ENCODE measurements at places on chromosomes 4 and X.

- no peak for DNase-seq
Measured at GRCh38 chr4:155174668-155175067, 33.8 kb upstream of the NPY2R start.

DNA sequence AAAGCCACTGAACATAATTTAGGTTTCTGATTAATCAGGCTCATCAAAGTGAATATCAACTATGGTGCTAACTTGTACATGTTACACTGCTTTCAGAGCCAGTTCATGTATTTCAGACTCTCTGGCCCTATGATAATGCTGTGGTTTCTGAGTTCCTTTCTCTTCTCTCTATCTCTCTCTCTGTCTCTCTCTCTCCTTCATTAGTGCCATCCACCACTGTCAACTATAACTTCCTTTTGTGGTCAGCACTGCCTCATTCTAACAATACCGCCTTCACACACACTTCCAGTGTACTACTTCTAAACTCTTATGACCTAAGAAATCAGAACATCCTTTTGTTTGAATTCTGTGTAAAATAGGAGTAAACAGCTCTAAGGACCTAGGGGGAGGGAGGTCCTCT is 907.1 kb downstream of the RPA4 start:
- no peak for DNase-seq

DNA sequence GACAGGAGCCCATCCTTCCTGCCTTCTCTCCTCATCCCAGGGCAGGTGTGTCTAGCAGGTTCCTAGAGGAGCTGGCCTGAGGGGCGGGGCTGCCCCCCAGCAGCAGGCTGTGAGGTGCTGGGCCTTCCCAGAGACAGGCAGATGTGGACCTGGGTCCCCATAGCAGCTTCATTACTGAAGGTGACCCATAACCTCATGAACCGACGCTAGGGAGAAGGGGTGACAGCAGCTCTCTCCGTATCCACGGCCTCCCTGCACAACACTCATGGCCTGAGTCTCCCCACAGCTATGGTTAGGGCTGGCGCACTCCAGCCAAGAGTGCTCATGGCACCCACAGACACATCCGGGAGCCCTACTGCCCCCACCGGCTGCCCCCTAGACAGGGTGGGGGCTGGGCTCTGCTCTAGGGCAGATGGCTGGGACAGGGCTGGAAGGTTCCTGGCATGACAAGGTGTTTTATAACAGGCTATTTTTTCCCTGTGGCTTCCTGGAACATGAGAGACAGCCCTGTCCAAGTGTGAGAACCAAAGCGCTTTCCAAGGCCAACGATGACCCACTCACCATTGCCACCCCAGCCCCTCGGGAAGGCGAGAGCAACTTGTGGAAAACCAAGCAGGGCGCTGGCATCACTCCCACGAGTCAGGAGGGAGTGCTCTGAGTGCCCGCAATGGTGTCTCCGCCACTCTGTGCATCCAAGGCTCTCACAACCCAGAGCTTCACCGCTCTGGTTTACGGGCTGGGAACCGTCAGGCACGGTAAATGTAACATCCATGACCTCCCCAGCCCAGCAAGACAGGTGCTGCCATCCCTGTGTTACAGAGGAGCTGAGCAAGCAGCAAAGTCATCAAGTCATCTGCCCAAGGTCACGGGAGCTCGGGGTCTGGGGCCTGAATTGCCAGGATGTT is 59.8 kb downstream of the ACOX3 start:
- no peak for DNase-seq

- DNase-seq = no peak
Measured at GRCh38 chr4:145936142-145936996, 2.3 kb downstream of the ZNF827 start.

DNA sequence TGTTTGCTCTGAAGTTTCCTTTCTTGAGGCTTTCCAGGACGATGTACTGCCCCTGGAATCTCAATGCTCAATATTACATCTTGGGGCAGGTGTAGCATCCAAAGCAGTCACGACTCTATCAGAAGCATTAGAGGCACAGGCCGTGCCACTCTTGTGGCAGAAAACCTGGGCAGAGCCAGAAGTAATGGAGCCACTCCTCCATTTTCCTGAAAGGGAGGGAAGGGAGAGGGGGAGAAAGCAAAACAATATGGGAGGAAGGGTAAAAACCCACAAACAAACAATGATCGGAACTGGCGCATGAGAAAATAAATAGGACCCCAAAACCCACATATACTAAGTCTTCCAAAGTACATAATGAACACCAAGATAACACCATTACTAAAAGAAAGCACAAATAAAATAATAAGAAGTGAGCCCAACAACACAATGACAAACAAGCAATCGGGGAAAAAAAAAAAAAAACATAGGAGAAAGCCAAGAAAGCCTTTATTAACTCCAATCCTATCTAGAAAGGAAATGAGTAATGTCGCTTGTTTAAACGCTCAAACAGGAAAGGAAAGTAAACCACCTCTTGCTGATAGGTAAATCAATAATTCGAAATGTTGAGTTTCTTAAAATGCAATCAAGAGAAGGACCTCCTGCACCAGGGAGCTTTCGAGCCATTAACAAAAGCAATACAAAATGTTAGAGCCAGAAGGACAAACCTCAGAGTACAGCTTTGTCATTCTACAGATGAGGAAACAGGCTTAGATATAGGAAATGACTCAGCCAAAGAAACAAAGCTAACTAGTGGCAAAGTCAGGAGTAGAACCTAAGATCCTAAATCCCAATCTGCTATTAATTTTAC is 117.4 kb downstream of the ATRX start:
- no peak for DNase-seq

DNA sequence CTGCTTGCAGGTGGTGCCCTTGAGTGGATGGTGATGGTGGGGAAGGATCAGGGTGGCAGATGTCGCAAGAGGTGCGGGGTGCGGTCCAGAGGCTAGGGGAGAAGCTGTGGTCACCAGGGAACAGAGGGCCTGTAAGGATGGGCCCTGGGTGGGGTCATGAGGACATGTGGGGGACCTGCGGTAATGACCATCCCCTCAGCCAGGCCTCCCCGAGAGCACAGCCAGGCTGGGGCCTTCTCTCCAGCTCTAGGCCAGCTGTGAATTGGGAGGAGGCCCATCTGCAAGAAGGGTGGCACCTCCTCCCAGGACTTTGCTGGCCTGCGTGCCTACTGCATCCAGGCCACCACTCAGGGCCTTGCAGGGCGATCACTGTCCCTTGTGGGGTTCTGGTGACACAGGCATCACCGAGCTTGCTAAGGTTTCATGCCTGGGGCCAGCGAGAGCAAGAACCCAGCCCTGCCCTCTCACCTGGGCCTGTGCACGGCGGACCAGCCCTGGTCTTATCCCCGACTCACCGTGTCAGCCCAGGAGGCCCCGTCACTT is 34.1 kb upstream of the MXD4 start:
- no peak for DNase-seq

- no peak for DNase-seq
Measured at GRCh38 chr4:150974750-150975149, 40.3 kb downstream of the LRBA start.

DNA sequence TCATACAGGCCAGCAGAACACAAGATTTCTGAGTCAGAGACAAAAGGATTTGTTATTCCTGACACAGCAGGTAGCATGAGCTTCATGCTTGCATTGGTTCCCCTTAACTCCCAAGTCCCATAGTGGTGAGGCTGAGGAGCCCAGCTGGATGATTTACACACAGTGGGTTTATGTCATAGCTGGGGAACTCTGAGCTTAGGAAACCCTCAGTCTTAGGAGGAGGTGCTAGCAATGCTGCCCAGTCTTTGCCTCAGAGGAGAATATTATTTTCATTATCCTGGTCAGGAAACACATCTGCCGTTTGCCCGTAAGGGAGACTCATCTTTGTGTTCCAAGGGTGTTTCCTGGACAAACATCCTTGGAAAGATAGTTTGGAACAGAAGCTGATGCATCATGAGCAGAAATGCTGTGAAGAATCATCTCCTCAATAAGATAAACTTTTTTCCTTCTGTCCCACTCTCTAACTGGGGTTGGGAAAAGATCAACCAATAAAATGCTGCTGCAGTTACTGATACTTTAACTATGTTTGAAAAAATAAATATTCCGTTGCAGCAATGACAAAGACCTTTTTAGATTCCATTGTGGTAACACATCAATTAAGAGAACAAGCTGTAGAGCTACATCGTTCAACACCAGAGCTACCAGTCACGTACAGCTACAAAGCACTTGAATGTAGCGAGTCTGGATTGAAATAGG is 146.8 kb downstream of the DCLK2 start:
- no peak for DNase-seq

DNA sequence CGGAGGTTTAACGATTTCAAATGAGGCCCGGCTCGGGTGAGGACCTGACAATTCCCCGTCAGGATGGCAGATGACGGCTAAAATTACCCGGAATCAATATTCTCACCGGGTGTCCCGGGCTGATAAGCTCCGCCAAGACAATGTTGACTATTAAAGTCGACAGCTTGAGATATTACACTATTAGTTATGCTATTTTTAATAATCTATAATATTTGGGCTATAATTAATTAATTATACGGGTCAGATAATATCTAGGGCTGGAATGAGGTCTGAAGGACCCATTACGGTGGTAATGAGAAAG is 9.4 kb upstream of the NKX1-1 start:
- no peak for DNase-seq

GRCh38 chr4:25343671-25344070 is 31.1 kb downstream of the ZCCHC4 start:
- no peak for DNase-seq

DNA sequence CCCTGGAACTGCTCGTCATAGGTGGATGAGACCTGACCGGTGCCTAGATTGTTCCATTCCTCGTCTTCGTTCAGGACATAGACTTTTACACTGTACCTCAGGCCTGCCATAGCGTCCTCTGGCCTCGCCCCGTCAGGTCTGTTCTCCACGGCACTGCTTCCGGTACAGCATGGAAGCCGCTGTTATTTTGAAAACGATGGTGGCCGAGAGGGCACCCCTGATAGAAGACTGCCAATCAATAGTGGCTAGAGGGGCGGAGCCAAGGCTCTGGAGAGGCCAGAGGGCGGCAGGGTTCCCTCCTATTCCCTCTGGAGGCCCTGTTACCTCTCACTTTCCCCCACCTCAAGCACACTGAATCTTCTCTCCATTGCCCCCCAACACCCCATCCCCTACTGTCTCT is at the start of gene PPP4R3C:
PPP4R3C (minus strand) TSS at position 155 of the 400 bp plus-strand sequence; CDS start at position 110, 45 bp downstream.
- DNase-seq = no peak

DNA sequence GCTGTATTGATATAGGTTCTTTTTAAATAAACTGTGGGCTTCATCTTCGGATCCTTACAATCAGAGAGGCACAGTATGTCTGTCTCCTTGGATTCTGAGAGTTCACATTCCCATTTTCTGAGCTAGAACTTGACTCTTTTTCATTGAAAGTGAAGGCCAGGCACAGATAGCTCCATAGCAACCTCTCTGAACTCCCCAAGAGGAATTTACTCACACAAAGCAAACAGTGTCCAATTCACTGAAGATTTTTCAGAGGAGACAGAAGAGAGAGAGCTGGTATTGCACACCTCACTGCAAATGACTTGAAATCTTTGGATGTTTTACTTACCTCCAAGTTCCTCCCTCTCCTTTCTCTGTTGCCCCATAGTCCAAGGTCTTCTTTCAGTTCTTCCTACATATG is 130.9 kb upstream of the CASK start:
- no peak for DNase-seq

DNA sequence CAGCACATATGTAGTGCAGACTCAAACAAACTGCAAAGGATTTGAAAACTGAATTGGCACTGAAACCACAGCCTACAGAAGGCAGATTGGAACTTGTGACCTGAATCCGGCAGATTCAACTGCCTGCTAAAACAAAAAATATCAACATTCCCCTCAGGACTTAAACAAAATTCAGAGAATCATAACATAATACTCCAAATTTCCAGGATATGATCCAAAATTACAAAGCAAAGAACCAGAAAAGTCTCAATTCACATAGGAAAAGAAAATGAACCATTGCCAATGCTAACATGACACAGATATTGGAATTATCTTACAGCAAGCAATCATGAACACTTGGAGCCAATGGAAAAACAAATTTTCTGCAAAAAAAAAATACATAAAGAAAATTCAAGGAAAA is 250.4 kb downstream of the PRDM5 start:
- no peak for DNase-seq

DNA sequence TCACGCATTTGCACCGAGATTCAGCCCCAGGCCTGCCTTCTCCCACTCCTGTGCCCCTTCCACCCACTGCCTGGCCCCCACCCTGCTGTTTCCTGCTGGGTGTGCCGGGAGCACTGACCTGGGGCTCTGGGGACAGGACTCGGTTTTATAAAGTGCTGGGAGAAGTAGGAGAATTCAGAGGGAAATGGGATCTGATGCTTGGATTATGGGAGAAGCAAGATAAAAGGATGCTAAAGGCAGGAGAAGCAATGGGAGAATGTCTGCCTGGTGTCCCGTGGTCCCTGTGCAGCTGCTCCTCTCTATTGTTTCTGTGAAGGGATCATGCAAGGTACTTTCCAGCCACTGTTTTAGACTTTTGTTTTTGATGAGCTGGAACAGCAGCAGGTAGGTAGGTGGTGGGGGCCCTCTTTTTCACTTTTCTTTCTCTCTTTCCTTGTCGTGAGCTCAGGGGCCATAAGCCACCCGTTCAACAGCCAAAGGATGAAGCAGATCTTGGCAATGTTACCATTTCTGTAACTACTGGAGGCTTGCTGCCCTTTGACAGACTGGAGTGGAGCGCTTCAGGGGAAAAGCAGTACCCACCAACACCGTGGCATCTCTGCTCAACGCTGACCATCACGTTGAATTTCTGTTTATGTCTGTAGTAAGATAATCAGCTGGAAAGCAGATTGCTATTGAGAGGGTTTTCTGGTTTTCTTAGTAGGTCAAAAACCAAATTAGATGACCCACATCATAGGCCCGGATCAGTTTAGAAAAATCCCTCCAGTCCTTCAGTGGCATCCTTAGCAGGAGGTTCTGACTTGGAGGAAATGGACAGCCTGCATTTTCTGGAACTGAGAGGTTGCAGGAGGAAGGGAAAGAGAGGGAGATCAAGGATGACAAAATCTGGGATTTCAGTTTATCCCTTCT is 63.8 kb upstream of the ENPP6 start:
- no peak for DNase-seq

GRCh38 chrX:131356725-131357124 is 67.6 kb upstream of the IGSF1 start:
- DNase-seq = no peak

DNA sequence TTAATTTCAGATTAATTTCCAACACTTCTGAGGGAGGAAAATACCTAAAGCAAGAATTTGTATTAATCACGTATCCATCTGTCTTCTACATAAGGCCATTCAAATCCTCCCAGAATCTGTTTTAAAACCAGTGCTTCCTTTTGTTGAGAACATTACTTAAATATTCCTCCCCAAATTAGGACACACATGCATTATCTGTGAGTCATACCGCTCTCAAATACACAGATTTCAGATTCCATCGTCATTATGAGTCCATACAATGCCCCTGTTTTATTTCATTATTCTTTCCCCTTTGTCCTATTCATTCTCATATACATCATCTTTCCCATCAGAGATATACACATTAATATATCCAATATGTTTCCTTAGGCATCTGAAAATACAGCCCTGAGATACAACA is 57.3 kb upstream of the PRSS12 start:
- DNase-seq = no peak

- no peak for DNase-seq
Measured at GRCh38 chr4:154024097-154024694, 235.3 kb upstream of the SFRP2 start.

GRCh38 chrX:51608766-51609165 is 9.9 kb downstream of the CENPVL3 start:
- DNase-seq = no peak
